Right lung (tissue), 10 donors: ENCODE measurements at places on chromosomes 4 and X. TPM values are rescaled to one million over a fixed set of nuclear protein-coding genes. Genes with fewer than 3 reads are reported as not detected.

GRCh38 chr4:94722748-94723147 is 35.0 kb upstream of the BMPR1B start:
- no peak for DNase-seq

- no peak for DNase-seq
These were observed 13.6 kb downstream of the DHX15 start for GRCh38 chr4:24570574-24571236.

- peak; percentile 6 for DNase-seq
These were observed 119.8 kb downstream of the NEK1 start for GRCh38 chr4:169492436-169493163.

Gene TCEAL2
- 2.0 TPM for polyA plus RNA-seq

DNA sequence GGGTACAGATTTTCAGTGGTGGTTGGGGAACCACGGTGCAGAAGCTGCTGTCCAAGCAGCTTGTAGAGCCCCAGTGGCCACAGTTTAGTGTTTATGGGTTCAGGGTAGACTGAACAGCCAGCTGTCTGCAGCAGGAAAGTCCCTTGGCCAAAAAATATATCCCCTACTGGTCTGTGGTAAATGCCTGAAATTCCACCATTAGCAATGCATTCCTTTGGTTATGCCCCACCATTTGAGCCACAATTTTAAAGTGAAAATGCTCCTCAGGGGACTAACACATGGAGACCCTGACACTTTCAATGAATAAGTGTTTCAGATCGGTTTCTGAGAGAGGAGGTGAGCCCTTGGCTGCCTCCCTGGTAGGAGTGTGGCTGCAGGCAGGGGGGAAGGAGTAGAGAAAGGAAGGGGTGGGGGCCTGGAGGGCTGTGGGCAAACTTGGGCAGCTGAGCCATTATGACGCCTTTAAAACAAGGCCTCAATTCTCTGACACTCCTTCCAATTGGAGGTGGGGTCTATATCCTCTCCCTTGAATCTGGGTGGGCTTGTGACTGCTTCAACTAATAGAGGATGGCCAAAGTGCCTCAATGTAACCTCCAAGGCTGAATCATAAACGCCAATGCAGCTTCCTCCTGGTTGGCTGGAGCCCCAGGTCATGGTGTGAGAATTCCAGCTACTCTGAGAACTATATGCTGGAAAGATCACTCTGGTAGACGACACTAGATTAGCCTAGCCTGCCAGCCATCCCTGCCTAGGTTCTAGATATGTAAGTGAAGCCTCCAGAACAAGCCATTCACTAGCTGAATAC is 75.8 kb upstream of the ATP6AP2 start:
- no peak for DNase-seq

- DNase-seq = peak; percentile 37
These were observed 6.7 kb upstream of the PPID start for GRCh38 chr4:158729716-158730559.

DNA sequence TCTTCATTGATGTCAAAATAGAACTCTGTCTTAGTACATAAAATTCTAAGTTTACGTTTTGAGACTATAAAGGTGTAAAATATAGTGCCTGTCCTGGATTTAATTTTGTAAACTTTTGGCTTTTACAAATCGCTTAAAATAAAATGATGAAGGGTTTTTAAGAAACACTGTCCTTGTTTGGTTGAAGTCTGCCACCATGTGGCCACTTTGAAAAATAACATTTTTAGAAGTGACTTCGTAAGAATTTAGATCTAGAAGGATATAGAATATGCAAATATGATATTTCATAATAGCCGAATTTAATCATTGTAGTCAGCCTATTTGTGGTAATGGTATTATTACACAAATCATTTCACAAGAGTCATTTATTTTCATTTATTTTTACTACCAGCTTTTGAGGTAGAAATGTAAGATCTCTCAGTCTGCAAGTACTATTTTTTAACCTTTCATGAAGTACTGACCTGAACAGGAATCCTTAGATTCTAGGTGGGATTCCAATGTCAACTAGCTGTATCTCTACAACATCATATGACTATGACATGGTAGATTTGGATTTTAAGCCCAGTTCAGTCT is 31.0 kb upstream of the FAT4 start:
- DNase-seq = no peak

DNA sequence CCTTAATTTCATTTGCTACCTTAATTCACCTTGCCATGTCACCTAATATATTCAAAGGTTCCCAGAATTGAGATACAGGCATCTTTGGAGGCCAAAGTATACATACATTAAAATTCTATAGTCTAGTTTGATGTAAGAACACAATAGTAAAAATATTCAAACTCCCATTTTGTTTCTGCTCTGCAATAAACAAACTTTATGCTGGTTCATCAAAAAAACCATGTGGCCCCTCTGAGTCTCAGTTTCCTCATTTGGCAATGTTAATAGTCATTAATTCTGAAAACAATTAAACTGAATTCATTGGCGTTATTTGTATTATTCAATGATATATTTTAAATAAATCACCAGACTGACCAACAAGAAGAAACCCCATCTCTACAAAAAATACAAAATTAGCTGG is 639.4 kb upstream of the INTU start:
- DNase-seq = no peak

DNA sequence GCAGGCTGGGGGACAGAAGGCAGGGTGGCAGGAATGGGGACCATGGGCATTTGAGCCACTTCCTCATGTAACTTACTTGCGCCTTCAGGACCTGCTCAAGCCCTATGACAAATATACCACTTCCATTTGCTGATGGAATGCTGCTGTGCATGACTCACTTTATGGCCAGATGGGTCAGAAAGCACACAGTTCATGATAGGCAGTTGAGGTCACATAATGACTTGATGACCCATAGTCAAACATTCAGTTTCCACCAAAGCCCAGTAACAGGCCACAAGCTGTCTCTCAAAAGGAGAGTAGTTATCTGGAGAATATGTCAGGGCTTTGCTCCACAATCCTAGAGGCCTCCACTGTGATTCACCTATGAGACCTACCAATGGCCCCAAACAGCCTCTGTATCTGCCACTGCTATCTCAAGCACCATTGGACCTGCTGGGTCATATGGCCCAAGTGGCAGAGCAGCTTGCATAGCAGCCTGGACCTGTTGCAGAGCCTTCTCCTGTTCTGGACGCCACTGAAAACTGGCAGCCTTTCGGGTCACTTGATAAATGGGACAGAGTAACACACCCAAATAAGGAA is 5.3 kb upstream of the PAPSS1 start:
- no peak for DNase-seq

DNA sequence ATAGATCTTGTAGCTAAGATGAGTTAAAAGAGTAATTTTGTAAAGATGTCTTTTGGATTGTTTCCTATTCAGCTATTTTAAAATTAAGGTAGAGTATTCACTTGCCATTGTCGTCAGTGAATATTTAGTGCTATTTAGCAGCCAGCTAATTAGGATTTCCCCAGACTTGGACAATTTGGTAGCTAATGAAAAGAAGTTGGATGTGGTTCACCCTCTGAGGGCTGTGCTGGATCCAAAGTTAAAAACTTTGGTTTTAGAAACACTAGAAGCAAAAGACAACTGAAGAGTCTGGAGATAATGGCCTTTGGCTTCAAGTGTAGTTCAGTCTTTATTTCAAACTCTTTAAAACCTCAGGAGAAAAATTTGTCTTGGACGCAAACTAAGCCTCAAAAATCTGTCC is 41.3 kb downstream of the ATG4A start:
- DNase-seq = no peak

- no peak for DNase-seq
These were observed 99.5 kb downstream of the PPP2R2C start for GRCh38 chr4:6372649-6373525.

Gene STARD8
- polyA plus RNA-seq = 14.4 TPM

Gene ATOH1
- not detected for polyA plus RNA-seq

DNA sequence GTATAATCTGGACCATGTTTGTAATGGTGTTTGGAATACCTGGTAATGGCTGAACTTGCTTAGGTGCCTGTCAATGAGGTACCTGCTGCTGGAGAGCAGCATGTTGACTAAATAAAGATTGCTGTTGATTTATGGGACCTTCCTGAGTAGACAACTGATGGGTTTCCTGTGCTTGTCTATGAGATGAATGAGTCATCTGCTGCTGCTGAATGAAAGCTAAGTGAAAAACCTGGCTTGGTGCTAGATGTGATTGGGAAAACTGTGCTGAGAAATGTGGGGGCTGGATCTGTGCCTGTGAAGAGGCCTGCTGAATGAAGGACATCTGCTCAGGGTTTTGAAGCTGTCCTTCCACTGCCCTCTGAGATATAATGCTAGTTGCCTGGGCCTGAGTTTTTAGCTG is 69.6 kb downstream of the WNK3 start:
- DNase-seq = no peak

DNA sequence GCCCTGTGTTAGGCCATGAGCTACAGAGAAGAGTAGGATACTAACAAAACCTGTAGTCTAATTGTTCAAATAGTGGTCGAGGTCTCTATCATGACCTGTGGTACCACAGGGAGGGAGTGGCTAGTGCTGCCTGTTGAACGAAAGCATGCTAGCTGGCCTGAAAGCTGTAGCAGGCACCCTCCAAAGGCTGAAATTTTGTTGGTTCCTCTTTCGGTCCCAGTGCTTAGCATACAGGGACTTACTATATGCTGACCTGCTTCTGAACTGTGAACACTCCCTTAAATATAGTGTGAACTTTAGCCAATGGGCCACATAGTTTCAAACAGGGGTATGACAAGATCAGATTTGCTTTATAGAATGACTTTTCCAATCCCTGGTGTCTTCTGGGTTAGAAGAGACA is 113.4 kb downstream of the PJA1 start:
- DNase-seq = no peak

DNA sequence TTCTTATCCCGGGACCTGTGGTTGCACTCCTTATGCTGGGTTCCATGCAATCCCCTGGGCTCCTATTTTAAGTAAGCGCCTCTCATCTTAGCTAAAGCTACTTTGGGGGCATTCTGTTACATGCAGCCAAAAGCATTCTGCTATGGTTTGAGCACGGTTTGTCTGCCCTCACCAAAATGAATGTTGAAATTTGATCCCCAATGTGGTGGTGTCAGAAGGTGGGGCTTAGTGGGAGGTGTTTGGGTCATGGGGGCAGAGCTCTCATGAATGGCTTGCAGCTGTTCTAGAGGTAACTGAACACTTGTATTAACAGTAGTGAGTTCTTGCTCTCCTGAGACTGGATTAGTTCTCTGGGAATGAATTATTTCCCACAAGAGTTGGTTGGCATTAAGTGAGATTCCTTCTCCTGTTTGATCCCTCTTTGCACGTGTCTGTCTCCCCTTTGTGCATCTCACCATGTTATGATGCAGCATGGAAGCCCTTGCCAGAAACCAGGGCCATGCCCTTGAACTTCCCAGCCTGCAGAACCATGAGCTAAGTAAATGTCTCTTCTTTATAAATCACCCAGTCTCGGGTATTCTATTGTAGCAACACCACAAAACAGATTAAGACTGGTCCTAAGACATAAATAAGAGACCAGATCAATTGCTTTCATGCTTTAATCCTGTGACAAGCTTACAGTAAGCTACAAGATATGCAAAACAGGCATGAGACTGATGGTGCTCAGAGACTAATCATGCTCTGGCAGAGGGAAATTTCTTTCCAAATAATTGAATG is 141.8 kb downstream of the TSPAN5 start:
- DNase-seq = no peak

DNA sequence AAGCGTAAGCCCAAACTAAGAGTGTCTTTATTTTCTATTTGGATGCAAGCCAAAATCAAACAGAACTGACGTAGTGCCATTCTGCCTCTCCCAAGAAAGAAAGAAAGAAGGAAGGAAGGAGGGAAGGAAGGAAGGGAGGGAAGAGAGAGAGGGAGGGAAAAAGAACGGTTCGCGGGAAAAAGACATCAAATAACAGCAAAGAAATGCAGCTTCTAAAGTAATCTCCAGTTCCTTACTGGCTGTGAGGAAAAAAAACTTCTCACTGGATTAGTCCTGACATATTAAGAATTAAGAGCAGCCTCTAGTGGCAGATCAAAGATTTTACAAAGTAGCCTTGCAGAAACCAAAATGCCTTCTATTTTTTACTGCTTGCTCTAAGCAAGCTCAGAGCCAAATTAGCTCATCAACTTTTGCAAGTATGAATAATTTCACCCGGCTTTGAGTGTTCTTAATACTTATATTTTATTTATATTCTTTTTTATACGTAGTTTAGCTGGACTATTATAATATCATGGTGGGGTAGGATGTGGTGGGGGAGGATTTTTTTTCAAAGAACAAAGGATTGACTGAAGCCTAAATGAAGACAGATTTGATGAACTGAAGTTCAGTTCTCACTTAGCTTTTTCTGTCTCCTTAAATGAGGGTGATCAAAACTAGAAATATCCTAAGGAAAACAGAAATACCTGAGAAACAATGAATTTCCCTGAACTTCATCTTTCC is 36.6 kb downstream of the PITX2 start:
- peak; percentile 24 for DNase-seq

GRCh38 chr4:73245955-73246354 is 12.6 kb downstream of the ANKRD17 start:
- DNase-seq = no peak

Gene KDR
- 66.3 TPM for polyA plus RNA-seq

Gene KLHL4
- 6.7 TPM for polyA plus RNA-seq

DNA sequence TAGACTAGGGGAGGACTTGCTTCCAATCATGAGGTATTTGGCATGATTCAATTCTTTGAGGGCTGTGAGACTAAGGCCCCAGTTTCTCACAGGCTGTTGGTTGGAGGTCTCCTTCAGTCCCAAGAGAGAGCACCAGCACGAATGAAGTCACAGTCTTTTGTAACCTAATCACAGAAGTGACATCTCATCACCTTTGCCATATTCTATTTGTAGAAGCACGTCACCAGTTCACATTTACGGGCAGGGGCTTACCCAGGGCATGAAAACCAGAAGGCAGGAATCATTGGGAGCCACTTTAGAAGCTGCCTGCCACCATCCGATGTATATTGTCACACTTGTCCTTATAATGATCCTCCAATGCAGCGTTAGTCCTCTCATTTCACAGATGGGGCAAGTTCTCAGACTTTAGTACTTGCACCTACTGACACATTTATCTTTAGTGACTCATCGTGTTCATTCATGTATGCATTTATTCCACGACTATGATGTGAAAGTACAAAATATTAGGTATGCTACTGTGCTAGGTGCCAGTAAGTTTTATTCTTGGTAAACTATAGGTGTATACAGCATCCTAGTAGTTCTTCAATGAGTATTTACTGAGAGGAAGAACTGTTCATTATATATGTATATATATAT is 163.8 kb upstream of the PGRMC2 start:
- no peak for DNase-seq

GRCh38 chr4:96056346-96056934 is 216.5 kb downstream of the PDHA2 start:
- no peak for DNase-seq

- no peak for DNase-seq
These were observed 23.9 kb upstream of the MXD4 start for GRCh38 chr4:2285613-2286381.

DNA sequence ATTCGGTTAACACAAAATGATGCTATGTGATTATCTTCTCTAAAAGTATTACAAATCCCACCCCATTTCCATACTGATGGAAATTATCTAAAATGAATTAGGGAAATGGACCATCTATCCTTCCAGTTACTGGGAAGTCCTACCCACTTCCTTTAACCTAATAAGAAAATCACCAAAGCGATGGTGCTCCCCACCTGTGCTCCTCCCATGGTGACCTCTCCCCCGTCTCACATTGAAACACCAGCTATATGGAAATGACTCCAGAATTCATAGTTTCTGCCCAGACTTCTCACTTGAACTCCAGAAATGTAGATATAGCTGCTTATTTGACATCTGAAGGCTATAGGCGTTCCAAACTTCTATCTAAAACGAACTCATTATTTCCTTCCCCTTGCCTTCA is 48.5 kb downstream of the CCKAR start:
- DNase-seq = no peak

GRCh38 chr4:959338-960139 is 13.8 kb downstream of the DGKQ start:
- no peak for DNase-seq
